ENCODE measurements at places on chromosomes 2 and 18.

DNA sequence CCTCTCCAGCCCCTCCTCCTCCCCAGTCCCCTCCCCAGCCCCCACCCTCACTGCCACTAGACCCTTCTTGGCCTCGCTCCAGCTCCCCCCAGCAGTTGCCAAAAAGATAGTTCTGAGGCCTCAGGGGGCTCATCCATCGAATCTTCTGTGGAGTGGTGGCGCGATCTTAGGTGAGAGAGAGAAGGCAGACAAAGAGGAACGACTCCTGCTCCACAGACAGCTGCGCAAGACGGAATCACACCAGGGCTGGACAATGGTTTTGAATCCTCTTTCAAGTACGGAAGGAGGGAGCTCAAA lies 68.1 kb downstream of the LAMA3 start:
- DNase-seq, result no peak

DNA sequence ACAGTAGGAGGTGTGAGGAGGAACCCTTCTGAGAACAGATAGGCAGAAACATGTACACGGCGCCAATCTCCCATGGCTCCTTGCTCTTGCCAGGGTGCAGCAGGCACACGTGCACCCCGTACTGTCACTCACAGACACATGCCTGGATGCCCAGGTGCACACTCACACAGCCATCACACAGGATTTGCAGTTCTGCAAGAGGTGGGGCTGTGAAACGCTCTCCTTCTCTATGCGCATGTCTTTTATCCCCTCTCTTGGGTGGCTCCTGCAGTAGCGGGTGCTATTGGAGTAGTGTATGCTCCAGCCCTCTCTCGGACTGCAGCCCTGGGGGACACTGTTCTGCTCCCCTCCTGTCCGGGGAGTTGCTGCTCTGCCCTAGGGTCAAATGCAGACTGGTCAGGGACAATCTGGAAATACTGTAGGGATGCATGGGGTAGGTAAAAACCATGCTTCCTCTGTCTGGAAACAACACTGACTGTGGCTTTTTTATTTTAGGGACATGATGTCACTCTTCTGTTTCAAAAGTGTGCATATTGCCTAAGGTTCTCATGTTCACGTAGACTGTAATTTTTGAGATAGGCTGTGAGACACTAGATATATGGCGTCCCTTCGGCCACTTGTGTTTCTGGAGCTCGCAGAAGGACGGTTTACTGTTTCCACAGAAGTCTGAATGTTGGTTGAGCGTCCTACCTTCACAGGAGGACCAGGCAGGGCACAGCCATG lies 118.5 kb downstream of the PRKCE start:
- DNase-seq, result no peak

DNA sequence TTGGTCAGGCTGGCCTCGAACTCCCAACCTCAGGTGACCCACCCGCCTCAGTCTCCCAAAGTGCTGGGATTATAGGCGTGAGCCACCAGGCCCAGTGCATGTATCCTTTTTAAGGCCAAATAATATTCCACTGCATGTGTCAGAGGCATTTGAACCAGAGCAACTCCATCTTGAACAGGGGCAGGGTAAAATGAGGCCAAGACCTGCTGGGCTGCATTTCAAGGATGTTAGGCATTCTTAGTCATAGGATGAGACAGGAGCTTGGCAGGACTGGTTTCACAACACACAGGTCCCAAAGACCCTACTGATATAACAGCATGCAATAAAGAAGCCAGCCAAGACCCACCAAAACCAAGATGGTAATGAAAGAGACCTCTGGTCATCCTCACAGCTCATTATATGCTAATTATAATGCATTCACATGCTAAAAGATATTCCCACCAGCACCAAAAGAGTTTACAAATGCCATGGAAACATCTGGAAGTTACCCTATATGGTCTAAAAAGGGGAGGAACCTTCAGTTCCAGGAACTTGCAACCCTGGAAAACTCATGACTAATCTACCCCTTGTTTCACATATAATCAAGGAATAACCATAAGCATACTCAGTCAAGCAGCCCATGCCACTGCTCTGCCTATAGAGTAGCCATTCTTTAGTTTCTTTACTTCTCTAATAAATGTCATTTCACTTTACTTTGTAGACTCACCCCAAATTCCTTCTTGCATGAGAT lies 204.6 kb downstream of the RAB3GAP1 start:
- DNase-seq, result no peak

DNA sequence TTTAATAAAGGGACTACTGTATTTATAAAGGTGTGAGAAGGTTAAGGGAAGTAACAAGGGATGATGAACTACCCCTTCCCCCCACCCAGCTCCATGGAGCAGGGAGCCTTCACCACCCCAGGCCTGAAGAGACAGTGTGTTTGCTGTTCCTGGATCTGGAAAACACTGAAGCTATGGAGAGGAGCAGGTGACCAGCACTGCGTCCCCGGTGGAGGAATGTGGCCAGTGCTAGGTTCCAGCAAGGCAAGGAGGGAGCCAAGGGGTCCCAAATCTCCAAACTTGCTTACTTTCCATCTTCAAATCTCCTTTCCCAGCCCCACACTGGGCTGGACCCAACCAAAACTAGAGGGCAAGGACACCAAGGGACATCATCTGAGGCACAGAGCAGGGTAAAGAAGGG lies 128.7 kb upstream of the CD302 start:
- no peak for DNase-seq

DNA sequence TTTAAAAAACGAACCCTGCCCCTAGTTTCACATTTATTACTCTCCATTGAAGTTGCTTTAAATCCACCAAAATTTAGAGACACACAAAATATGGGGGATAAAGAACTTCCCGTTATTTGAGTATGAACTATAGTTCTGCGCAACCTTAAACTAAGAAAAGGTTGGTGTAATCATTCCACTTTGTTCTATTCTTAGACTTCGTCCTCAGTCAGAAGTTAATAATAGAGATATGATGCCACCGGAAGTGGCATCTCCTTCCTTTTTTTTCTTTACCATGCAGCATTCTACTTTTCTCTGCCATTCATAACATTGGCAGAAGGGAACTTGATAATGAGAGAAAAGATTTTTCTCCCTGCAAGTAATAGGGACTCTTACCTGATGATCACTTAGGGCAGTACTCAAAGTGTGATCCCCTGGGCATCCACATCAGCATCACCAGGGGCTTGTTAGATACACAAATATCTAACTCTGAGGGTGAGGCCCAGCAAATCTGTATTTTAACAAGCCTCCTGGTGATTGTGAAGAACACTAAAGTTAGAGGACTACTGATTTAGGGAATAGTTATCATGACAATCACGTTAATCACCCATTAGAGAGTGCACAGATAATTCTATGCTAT lies 147.7 kb upstream of the DTNA start:
- no peak for DNase-seq

DNA sequence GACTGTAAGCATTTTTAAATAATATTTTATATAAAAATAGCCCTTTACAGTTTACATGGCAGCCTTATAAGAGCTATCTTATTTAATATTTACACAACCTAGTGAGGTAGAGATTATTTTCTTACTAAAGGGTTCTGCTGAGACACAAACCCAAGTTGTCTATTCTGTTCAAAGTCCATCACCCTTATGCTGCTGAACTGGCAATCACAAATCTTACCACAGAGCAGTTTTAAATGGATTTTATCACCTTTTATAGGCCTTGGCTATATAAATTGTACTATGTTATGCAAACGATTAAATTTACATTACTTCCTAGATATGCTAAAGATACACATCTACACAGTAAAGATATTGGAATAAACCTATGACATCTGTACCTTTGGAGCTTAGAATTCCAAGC lies 40.7 kb downstream of the RBM45 start:
- no peak for DNase-seq

GRCh38 chr2:120192280-120192679 lies 30.9 kb downstream of the TMEM185B start:
- no peak for DNase-seq

GRCh38 chr2:74481961-74482800 lies 617 bp downstream of the CCDC142 start:
- DNase-seq, result no peak

DNA sequence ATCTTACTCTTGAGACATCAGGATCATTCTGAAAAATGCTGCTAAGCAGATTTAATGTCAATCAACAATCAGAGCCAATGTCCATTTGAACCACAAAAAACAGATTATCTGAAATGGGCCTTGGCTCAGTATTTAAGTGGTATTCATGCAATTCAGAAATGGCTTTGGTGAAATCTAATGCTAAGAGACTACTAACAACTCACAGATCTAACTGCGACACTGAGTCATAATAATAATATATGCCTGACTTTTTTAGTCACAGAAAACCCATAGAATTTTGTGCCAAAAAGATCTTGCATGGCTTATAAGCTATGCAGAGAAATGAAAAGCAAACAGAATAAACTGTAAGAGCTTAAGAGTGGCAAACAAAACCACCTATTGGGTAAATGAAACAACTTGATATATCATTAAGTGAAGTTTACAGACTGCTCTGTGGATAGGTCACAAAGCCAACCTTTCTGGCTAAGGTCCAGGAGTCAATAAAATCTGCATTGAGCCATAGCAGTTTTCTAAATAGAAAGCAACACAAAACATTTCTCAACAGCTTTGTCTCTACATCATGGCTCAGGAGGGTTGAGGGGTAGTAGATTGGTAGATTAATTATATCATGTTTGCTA lies 234.3 kb downstream of the LRATD1 start:
- DNase-seq, result no peak

- DNase-seq, result no peak
These were observed 48.6 kb upstream of the FSIP2 start for GRCh38 chr2:185689906-185690539.

DNA sequence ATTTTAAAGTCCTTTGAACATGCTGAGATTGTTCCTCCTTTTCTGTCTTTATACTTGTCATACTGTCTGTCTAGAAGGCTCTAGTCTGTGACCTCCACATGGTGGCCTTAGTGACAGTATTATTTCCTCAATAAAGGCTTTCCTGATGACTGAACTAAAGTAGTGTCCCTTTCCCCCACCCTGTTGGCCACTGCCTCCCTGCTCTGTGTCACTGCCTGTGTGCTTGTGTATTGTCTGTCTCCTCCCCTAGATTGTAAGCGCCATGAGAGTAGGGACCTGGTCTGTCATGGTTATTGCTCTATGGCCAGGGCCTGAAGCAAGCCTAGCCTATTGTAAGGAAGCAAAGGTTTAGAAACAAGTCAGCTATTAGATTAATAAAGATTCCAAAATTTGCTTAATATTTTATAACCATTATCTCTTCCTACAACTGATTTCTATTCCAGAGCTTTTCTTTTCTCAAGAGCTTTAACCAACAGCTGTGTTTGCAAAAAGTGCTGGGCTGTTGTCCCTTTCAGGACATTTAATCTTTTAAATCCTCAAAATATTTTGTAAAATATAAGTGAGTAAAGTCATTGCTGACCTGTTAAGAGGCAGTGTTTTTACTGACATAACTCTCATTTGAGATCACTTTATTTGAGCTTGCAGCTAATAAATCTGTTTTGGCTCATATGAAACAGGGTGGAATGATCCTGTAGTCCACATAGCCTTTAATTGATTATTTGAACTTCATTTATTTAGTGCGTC lies 35.5 kb downstream of the DIS3L2 start:
- no peak for DNase-seq

- no peak for DNase-seq
These were observed 78.5 kb upstream of the SULT1C3 start for GRCh38 chr2:108161298-108161697.

DNA sequence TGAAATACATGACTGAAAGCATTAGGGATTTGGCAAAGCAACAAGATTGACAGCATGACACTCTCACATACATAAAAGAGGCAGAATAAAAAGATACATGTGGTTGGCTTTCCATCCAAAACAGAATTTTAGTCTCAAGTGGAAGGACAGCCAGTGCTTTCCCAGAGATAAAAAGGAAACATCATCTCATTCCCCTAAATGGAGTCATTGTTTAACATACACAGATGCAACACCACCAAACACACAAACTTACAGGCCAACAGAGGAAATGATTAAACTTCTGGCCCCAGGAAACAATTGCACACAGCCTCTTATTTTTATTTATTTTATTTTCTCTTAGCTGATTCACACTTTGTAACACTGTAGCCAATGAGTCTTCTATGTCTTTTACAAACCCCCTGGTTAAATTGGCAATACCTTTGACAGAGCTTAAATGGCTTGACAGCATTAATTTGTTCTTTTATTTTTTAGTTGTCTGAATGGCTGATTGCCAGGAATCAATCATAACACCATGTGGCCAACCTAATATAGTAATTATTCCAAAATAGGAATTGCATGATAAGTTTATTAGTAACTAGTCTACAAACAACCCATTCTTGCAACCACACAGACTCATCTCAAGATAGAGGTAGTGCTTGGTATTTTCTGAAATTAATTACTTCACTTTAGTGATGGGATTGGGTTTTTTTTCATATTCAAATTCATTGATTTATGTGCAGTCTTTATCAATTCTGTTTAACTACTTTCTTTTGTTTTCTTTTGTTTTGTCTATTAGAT lies 190.5 kb downstream of the RND3 start:
- DNase-seq, result peak; percentile 89

GRCh38 chr18:47113796-47114540 lies 36.3 kb downstream of the HDHD2 start:
- DNase-seq, result no peak

GRCh38 chr2:107687073-107687472 lies 139.6 kb upstream of the RGPD4 start:
- DNase-seq, result no peak

GRCh38 chr2:69224512-69224837 lies 162.6 kb downstream of the GFPT1 start:
- DNase-seq, result peak; percentile 49

Measured in NCI-H446 (cell line).